T-cell (primary cell): ENCODE measurements at places on chromosomes 3 and 15.

DNA sequence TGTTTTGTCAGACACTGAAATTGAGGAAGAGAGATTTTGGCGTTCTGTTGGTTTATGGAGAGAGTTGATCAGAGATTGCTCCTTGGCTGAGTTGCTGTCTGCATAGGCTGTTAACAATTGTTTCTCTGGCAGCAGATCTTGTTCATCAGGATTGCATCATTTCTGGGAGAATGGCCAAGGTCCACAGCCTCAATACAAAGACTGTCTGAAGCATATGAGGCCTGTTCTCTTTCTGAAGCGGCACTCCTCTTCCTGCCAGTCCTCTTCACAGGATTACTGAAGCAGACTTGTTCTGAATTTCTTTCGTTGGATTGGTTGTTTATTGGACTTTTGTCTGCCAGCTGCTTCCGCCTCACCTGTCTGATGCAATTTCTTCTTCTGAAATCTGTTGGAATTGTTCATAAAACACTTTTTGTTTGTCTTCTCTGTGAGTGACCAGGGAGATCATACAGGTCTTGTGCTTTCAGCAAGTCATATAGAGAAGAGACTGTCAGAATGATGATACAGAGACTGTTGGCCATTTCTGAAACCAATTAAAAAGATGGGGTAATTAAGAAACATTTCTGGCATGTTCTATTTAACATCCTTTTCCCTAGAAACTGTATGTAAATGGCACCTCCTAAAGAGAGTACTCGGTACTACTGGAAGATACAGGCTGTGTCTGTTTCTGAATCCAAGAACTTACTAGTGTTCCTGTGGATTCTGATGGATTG, 25.5 kb downstream of the SETD5 start:
- no peak for DNase-seq

DNA sequence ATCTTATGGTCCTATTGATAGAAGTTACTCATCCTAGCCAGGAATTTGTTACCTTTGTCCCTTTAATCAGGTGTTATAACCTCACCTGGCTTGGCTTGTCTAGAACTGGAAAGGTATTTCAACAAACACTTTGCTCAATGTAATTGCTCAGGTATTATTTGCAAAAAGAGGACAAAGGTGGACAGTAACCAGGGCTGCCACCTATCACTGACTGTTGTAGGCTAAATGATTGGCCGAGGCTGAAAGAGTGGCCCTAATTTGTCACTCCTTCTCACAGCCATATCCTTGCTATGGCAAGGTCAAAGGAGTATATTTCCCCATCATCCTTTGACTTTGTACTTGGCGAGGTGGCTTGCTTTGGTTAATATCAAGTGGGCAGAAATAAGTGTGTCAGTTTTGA, 2.7 kb upstream of the SELENOS start:
- DNase-seq = no peak

DNA sequence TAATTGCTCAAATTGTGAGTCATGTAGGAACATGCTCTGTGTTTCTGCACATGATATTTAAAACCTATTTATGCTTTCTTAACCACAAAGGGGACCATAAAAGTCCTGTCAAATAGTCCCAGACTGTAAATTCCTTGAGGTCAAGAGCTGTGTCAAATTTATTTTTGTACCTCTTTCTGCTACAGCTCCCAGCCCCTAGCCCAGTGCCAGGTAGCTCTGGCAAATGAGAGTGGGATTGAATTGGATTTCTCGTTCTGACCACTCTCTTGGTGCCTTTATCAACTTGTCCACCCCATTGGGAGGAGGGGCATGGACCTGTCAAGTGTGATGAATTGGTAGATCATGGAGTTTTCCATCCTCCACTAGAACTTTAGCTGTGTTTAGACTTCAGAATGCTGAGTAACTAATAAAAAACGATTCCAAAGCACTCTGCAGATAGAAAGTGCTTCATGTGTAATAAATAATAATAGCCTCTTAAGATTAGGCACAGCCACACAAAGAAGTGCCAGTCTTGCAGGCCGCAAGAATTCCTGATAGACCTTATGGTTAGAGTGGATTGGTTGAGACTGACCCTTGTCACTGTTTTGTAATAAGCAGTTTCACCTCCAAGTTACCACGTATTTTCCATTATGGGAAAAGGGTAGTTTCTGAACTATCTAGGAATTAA, 120.4 kb downstream of the LPP start:
- DNase-seq = no peak

- no peak for DNase-seq
These were observed 179.1 kb upstream of the ZPLD1 start for GRCh38 chr3:102255736-102256135.

GRCh38 chr3:194633349-194634004, at the start of gene TMEM44:
TMEM44 (minus strand) TSS chr3:194633419; CDS start chr3:194633215, 204 bp downstream.
- DNase-seq = peak; percentile 49
